ENCODE measurements at places on chromosomes 2 and 18. TPM values are rescaled to one million over a fixed set of nuclear protein-coding genes. Genes with fewer than 3 reads are reported as not detected.

DNA sequence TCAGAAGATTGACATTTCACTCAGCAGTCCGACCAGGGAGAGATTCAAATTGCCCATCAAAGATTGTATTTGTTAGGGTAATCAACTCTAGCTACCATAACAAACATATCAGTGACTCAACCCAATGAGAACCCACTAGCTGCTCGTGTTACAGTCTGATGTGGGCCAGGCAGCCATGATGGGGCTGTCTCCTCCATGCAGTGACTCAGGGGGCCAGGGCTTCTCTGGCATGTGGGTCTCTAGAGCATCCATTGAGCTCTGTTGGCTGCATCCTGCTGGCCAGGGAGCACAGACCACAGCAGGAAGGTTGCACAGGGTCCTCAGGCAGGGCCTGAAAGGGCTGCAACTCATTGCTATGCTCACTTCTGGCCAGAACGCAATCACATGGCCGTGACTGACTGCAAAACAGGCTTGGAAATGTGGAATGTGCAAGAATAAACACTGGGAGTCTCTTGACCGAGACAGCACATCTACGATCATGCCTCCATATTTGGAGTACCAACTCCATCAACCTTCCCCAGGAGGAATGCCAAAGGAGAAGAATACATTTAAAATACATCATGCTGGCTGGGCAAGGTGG is 216.8 kb downstream of the EIPR1 start:
- H3K4me1 ChIP-seq, result no peaks in the 10 kb centered on the region
- no peaks in the 10 kb centered on the region for H3K27me3 ChIP-seq
- no peak overlapping the region for H3K27ac ChIP-seq
- no peak overlapping the region for H3K4me3 ChIP-seq
- DNase-seq, result no peak

GRCh38 chr18:49101236-49101635 is 150.5 kb upstream of the SMAD7 start:
- no peak for DNase-seq
- H3K27ac ChIP-seq, result no peak overlapping the region
- no peaks in the 10 kb centered on the region for H3K27me3 ChIP-seq
- H3K4me3 ChIP-seq, result no peak overlapping the region
- no peaks in the 10 kb centered on the region for H3K36me3 ChIP-seq
- no peaks in the 10 kb centered on the region for H3K4me1 ChIP-seq

DNA sequence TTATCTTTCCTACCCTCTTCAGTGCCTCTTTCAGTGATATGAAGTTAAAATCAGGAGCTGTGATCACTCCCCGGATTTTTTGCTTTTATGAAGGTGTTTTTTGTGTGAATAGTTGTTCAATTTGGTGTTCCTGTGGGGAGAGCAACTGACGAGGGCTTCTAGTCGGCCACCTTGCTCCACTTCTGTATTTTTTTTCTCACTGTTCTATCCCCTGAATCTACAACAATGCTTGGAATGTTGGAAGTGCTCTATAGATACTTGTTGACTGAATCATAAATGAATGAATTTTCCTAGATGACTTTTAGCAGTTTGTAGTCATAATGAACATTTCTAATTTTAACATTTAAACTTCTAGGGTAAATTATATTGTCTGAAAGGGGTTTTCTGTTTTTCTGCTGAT is 247.3 kb downstream of the ZNF385B start:
- no peak overlapping the region for H3K4me3 ChIP-seq
- no peaks in the 10 kb centered on the region for H3K36me3 ChIP-seq
- no peak overlapping the region for H3K27ac ChIP-seq
- H3K27me3 ChIP-seq, result no peaks in the 10 kb centered on the region
- no peaks in the 10 kb centered on the region for H3K4me1 ChIP-seq
- no peak for DNase-seq

- no peak for DNase-seq
- H3K4me3 ChIP-seq, result no peak overlapping the region
- peaks cover 10% of the 10 kb centered on the region for H3K4me1 ChIP-seq
- no peaks in the 10 kb centered on the region for H3K36me3 ChIP-seq
- no peak overlapping the region for H3K27ac ChIP-seq
These were observed 97.3 kb downstream of the CD8B2 start for GRCh38 chr2:106584304-106584954.

DNA sequence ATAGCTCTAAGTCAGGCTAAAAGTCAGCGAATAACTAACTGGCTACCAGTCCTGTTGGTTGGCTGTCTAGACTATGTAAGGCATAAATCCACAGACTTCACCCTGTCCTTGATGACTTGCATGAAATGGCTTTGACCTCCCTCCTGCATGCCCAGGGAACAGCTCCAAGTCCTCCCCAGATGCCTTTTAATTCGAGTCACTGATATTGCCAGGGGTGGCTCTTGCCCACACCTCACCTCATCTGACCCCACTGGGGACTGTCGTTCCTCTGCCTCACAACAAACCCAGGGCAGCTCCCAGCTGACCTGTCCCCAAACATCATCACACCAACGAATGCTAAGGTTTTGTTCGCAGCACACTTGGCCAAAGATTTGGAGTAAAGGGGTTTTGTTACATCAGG is 396.0 kb upstream of the ID2 start:
- H3K4me1 ChIP-seq, result peaks cover 10% of the 10 kb centered on the region
- DNase-seq, result no peak
- no peaks in the 10 kb centered on the region for H3K27me3 ChIP-seq
- no peak overlapping the region for H3K27ac ChIP-seq

DNA sequence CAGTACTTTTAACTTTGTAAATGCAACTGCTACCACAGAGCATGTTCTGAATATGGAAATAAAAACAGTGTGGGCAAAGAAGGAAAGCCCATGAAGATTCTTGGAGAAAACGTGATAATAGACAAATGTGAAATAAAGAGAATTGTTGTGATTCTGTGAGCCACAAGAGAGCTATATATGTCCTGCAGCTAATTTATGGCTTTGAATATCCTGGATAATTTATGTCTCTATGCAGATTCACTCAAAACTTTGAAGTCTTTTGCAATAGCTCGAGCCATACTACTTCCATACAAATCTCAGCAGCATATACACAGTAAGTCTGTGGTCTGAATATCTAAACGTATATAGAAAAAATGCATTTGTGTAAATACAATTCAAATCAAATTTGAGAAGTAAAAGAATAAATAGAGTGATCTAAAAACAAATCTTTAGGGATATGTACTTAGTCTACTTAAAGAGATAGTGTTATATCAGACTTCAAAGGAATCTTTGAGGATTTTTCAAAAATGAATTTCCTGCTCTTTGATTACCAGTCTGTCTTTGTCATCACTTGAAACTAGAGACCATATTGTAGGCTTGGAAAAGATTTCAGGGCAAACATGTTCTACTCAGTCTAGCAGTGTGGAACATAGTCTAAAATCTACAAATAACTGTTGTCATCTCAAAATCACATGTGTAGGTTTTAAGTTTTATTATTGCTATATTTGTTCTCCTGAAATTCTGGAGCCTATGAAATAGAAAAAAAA is 107.1 kb downstream of the CSRNP3 start:
- H3K36me3 ChIP-seq, result no peaks in the 10 kb centered on the region
- peaks cover 5% of the 10 kb centered on the region for H3K4me1 ChIP-seq
- H3K27me3 ChIP-seq, result no peaks in the 10 kb centered on the region
- no peak overlapping the region for H3K4me3 ChIP-seq
- no peak for DNase-seq

GRCh38 chr2:232667989-232668583 is 29.0 kb upstream of the GIGYF2 start:
- H3K27ac ChIP-seq, result peak overlapping the region; percentile 9
- DNase-seq, result no peak
- H3K36me3 ChIP-seq, result peaks cover 4% of the 10 kb centered on the region
- H3K4me3 ChIP-seq, result no peak overlapping the region
- H3K27me3 ChIP-seq, result no peaks in the 10 kb centered on the region

- no peak overlapping the region for H3K27ac ChIP-seq
- H3K4me3 ChIP-seq, result no peak overlapping the region
- no peak for DNase-seq
- H3K36me3 ChIP-seq, result no peaks in the 10 kb centered on the region
- H3K4me1 ChIP-seq, result peaks cover 5% of the 10 kb centered on the region
- no peaks in the 10 kb centered on the region for H3K27me3 ChIP-seq
These were observed 3.1 kb upstream of the EXOC6B start for GRCh38 chr2:72828840-72829507.

- H3K27ac ChIP-seq, result no peak overlapping the region
- no peaks in the 10 kb centered on the region for H3K36me3 ChIP-seq
- no peaks in the 10 kb centered on the region for H3K27me3 ChIP-seq
- DNase-seq, result no peak
These were observed 113.1 kb downstream of the GCA start for GRCh38 chr2:162457046-162457445.

DNA sequence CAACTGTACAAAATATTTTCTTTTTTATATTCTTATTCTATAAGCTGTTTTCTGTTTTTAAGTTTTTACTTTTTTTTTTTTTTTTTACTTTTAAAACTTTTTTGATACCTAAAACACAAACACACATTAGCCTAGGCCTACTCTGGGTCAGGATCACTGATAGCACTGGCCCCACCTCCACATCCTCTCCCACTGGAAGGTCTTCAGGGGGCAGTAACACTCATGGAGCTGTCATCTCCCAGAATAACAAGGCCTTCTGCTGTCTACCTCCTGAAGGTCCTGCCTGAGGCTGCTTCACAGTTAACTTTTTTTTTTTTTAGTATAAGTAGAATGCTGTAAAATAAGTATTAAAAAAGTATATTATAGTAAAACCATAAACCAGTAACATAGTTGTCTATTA is 415.1 kb downstream of the PTPRM start:
- no peaks in the 10 kb centered on the region for H3K36me3 ChIP-seq
- no peaks in the 10 kb centered on the region for H3K27me3 ChIP-seq
- no peak overlapping the region for H3K4me3 ChIP-seq
- DNase-seq, result no peak

GRCh38 chr2:202861987-202862386 is 9.6 kb downstream of the ICA1L start:
- H3K27me3 ChIP-seq, result no peaks in the 10 kb centered on the region
- no peaks in the 10 kb centered on the region for H3K4me1 ChIP-seq
- H3K4me3 ChIP-seq, result no peak overlapping the region
- no peak overlapping the region for H3K27ac ChIP-seq
- DNase-seq, result no peak

The ANKZF1 gene
- 30.6 TPM for total RNA-seq

The CENPA gene
- total RNA-seq, result not detected

The KCNG2 gene
- total RNA-seq, result 0.08 TPM

The TSPYL6 gene
- total RNA-seq, result under 0.01 TPM

The DUSP19 gene
- 1.1 TPM for total RNA-seq
